CD4-positive, CD25-positive, alpha-beta regulatory T cell (primary cell): ENCODE measurements at places on chromosomes 7 and 10.
A peak's percentile ranks its signal among the peaks of the same experiment; 100 is the strongest.

- DNase-seq: no peak
Measured at GRCh38 chr10:107232013-107232412, 67.5 kb upstream of the SORCS1 start.

GRCh38 chr10:107059068-107059804 lies 105.3 kb downstream of the SORCS1 start:
- no peak for DNase-seq

DNA sequence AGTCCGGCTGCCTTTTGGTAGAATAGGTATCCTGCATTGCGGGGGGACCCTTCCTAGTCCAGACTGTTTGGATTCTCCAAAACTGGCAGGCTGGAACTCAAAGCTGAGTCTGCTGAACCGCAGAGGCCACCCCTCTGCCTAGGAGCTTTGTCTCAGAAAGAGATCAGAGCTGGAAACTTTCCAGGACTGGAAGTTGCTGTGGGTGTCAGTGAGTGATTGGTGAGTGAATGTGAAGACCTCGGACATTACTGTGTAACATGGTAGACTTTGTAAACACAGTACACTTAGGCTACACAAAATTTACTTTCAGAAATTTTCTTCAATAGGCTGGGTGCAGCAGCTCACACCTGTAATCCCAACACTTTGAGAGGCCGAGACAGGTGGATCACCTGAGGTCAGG lies 103.8 kb downstream of the DNAJC1 start:
- no peak for DNase-seq

DNA sequence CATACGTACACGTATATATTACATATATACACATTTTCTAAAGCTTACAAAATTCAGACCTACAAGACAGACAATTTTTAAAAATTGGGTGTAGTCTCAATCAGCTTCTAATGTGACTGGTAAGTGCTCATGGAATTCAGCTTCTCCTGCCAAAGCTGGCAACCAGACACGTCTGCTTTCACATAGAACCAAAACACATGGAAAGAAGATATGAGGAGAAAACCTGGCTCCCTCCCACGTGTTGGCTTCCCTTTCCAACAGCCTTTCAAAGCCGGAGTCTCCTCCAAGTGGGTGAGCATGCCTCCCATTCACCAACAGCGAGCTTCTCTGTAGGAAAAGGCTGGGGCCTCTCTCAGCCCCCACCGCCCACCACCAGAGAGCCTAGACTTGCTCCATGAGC lies 33.4 kb downstream of the CDCA7L start:
- DNase-seq: no peak

DNA sequence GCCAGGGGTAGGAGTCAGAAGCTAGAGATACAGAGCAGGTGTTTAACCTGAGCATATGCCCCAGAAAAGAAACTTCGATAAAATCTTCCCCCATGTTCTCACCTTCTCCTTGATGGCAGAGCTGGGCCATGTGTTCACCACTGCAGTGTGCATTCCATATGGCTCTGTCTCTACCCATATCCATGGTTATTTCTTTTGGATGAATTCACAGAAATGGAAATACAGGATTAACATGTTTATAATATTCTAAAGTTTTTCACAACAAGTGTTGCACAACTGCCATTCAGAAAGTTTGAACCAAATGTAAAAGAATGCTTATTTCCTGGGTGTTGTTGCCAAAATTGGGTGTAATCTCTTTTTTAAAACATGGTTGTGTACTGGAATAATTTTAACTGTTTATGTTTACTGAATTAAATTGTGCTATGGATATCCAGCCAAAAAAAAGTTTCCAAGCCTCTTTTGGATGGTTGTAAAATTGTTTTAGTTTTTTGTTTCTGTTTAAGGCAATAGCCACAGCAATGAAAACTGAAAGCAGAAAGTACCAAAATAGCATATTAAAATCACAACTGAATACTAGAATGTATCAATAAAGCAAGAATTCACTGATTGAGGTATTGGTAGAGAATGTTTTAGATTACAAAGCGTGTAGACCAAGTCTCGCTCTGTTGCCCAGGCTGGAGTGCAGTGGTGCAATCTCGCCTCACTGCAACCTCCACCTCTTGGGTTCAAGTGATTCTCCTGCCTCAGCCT lies 19.9 kb upstream of the CCNY start:
- no peak for DNase-seq

DNA sequence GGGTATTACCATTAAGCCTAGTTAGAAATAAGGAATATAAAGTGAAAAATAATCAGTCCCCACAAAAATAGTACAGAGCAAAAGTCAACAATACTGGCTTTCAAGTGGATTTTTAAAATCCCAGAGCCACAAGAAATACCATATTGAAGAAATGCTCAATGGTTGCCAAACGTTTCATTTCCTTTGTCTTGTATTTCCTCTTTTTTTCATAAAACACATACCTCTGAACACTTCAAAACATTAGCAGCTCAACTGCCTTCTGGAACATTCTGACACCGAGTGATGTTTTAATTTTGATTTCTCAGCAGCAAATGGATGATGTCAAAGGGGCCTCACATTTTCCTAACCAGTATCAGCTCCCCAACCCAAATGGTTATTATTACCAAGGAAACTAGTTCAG lies 10.5 kb downstream of the NOD1 start:
- DNase-seq: no peak

DNA sequence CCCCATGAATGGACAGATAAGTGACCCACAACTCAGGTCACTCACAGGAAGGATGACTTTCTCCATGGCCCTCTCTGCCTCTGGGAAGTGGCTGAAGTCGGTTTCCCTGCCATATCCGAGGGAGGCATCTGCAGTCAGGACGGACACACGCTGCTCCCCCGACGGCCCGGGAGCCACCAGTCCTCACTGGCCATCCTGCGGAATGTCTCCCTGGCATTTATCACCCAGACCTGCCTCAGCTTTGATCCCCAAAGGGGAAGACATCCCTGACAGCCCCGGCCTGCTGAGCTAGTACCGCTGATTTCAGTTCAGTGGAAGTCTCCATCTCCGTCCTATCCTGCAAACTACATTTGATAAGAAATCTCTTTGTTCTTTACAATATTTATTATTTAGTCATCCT lies 339.5 kb upstream of the MKI67 start:
- no peak for DNase-seq

- no peak for DNase-seq
Measured at GRCh38 chr10:73262105-73262730, 9.8 kb upstream of the MRPS16 start.

- DNase-seq: no peak
Measured at GRCh38 chr10:122236690-122237306, 34.3 kb upstream of the BTBD16 start.

GRCh38 chr7:22582863-22583622 lies 83.1 kb upstream of the STEAP1B start:
- no peak for DNase-seq

DNA sequence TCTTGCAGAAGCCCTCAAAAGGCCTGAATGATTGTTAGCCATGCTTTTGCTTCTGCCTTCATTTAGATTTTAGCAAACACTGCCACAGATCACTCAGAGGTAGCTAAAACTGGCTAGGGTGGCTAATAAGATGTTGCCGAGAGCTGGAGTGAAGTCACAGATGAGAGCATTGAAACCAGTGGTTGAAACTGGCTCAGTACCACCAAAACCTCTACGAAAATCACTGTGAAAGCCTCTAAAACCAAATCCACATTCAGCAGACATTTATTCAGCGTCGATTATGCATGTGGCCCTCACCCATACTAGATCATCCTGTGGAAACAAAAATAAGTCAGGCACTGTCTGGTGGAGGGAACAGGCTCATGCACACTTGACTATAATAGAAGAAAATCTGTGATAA lies 50.8 kb downstream of the PIK3CG start:
- no peak for DNase-seq

DNA sequence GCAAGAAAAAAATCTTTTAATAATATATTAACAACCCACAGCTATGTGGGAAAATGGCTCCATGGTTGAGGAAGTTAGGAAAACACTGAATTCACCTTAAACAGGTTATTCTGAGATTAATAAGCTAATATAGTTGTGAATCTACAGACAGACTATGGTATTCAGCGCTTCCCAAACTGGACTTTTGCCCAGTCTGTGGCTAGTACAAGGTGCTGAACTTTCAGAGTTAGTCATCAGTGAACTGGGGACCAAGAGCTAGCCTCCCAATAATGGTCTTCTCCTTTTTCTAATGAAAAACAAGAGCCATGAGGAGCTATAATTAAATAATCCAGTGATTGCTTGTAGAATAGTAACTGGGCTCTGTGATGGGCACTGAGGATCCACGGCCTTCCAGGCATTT lies 65.3 kb downstream of the FRMPD2 start:
- no peak for DNase-seq

GRCh38 chr7:107582875-107583274 lies 2.8 kb downstream of the BCAP29 start:
- DNase-seq: peak; percentile 23

- DNase-seq: no peak
Measured at GRCh38 chr7:38934051-38934450, 25.1 kb upstream of the VPS41 start.

- no peak for DNase-seq
Measured at GRCh38 chr10:63744060-63744941, 223.1 kb downstream of the REEP3 start.

GRCh38 chr10:109915566-109915965 lies 7.7 kb downstream of the XPNPEP1 start:
- DNase-seq: no peak
